HuH-7 (cell line): ENCODE measurements at places on chromosomes 13 and 19.

- no peak for DNase-seq
Observed at GRCh38 chr13:36665630-36666029, 8.2 kb upstream of the SERTM1 start.

DNA sequence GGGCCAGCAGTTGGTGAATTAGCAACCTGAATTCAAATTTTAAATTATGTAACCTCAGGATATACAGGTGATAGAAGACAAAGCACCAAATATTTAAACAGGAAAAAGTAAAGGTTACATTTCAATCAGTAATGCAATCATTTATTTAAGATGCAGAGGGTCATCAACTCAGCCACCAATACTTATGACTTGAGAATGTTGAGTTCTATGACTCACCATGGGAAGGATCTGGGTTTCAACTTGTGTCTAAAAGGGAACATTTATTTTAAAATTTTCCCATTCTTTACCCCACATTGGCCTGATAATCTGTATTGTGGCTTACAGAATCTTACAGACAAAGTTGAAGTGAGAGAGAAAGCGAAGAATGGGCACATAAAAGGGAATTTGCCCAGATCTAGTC lies 418.0 kb downstream of the NDFIP2 start:
- no peak for DNase-seq

DNA sequence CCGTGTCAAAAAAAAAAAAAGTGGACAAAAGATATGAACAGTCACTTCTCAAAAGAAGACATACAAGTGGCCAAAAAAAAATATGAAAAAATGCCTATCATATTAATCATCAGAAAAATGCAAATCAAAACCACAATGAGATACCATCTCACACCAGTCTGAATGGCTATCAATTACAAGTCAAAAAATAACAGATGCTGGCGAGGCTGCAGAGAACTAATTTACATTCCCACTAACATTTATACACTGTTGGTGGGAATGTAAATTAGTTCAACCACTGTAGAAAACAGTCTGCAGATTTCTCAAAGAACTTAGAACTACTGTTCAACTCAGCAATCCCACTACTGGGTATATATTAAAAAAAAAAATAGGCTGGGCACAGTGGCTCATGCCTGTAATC lies 26.5 kb upstream of the FOXO1 start:
- no peak for DNase-seq

DNA sequence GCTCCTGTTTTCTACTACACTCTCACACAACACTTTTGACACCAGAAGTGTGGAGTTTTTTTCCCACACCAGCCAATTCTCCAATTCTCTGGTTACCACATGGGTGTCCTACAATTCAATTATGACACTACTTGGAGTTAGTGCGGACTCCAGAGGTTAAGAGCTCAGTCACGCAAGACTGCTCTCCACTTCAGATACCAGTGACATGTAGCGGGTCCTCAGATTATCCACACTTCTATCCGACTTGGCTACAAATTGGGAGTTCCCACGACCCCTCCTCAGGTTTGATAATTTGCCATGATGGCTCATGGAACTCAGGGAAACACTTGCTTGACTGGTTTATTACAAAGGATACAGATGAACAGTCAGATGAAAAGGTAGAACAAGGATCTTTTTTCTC lies 32.9 kb downstream of the PAN3 start:
- DNase-seq, result no peak

GRCh38 chr13:49596221-49596620 lies 10.9 kb upstream of the RCBTB1 start:
- no peak for DNase-seq

- DNase-seq, result no peak
Observed at GRCh38 chr13:34310539-34310938, 492.6 kb downstream of the RFC3 start.

- no peak for DNase-seq
Observed at GRCh38 chr13:68027306-68027705, 797.2 kb upstream of the PCDH9 start.

DNA sequence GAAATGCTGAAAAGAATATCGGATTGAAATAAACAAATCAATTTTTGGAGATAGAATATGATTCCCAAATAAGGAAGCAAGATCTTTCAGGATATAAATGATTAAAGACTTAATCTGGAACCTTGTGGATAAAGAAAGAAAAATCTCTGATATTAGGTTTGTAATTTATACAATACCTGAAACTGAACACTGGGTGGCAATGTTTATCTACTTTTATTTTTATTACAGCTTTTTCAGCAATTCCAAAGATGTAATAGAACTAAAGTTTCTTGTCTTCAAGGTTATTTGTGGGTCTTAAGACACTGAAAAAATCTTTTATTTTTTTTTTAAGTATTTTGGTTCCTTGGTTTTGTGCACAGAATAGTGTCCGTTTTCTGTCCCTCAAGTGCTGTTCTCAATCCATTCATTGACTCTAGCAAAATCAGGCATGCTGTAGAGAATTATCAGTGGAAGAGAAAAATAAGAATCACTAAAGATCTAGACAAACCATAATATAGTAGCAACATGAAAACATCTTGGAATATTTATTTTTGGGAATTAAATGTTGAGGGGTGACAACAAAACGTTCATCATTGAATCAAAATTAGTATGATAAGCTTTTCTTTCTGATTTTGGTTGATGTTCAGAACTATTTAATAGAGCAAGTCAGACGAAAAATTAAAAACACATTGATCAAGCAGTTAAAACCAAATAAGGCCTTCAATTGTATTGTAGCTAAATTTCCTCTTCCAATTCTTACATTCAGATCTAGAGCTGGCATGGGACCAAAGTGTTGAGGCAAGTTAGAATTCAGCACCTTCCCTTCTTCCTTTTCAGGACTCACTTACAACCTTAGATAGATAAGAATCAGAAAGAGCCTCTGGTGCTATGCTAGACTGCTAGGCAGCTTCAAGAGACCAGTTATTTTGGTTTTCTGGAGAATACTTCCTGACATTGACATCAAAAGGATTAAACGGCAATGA lies 704.4 kb upstream of the PCDH20 start:
- DNase-seq, result no peak
